ENCODE measurements at places on chromosomes 4 and X.

- peak; percentile 51 for DNase-seq
Measured at GRCh38 chr4:6991771-6992557, 51.2 kb upstream of the TADA2B start.

GRCh38 chrX:133380711-133381619, 34.3 kb downstream of the GPC4 start:
- no peak for DNase-seq

- DNase-seq: no peak
Measured at GRCh38 chrX:12352922-12353321, 214.6 kb downstream of the FRMPD4 start.

DNA sequence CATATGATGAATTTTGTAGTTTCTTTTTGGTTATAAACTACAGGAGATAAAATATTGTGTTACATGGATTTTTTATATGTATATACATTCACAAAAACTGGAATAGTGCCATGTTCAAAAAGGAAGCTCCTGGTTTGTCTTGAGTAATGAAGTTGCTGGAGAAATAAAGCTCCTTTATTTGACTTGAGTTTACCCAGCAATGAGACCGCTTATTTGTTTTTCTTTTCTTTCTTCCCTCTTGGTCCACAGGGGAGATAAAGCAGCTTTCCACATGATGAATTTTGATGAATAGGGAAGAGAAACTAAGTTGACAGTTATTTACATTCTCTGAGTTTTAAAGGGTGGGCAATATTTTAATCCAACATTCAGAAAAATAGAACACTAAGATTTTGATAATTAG, 176.5 kb downstream of the GPM6A start:
- DNase-seq: no peak

Measured in HS-5 (cell line).